Stimulated activated naive B cell treated with anti-CD40 and anti-IgM and Interleukin-4, amounts not matched to agents 10 μg/mL and 1 μg/mL and 100 μg/mL, for 72 hours (primary cell): ENCODE measurements at places on chromosomes 5 and 9.

GRCh38 chr5:171639966-171640365, 145.7 kb upstream of the SMIM23 start:
- DNase-seq, result no peak

GRCh38 chr5:67405101-67405364, 208.4 kb upstream of the CD180 start:
- DNase-seq, result no peak

- DNase-seq, result no peak
These were observed 60.6 kb upstream of the ZFR start for GRCh38 chr5:32504989-32505596.

DNA sequence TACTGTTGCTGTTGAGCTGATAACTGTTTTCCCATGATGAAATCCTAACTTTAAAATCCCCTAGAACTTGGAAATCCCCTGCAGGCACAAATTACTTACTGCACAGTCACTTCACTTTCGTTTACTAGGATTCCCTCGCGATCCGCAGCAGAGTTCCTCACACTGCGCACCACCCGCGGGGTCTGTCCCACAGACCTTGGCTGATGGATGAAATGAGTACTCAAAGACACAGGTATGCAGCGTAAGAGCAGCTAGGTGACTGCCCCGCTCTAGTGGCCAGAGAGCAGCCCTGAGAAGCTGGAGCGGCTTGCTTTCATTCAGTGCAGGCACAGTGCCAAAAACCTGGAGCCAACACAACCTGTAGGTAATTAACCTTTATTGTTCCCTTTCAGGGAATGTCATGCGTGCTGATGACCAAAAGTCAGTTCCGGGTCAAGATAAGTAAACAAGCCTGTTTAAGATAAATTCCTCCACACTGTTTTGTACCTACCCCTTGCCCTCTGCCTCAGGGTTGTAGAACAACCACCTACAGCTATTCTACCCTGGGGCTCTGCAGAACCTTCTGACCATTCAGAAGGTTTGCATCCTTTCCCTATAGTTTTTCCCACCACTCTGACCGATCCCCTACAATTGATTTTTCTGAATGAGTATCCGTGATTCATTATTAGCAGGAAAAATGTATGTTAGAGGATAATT, 191.2 kb downstream of the CDH9 start:
- no peak for DNase-seq

DNA sequence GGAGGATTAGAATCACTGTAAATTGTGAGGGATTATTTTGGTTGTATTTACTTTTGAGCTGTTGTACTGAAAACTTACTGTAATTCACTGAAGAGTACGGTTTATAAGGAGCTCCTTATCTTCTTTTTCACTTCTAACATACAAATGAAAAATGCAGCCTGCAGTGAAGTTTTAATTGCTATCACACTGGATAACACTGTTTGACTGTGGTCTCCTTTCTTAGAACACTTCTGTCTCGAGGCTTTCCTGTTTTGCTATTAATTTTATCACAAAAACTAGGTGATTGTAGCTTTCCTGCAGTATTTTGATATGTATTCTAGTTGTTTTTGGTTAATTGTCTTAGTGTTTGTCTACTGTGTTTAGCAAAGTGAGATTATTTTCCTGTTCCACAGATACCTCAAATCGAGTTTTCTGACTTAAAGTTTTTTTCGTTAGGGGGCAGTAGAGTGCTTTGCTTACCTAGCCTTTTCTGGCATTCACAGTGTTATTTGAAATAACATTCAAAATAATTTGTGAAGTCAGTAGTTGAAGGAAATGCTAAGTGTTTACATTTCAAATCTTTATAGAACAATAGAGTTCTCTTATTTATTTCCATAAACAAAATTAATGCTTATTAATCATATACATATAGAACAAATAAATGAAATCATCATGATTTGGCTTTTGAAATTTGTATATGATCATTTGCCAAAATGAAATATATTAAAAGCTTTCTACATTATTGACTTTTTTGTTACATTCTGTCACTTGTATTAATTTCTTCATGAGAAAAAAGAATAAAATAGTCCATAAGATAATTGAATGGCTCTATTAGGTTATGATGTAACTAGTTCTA, 52.9 kb downstream of the COMMD10 start:
- no peak for DNase-seq
